ENCODE measurements at places on chromosomes 11 and 22. TPM values are rescaled to one million over a fixed set of nuclear protein-coding genes. Genes with fewer than 3 reads are reported as not detected.

DNA sequence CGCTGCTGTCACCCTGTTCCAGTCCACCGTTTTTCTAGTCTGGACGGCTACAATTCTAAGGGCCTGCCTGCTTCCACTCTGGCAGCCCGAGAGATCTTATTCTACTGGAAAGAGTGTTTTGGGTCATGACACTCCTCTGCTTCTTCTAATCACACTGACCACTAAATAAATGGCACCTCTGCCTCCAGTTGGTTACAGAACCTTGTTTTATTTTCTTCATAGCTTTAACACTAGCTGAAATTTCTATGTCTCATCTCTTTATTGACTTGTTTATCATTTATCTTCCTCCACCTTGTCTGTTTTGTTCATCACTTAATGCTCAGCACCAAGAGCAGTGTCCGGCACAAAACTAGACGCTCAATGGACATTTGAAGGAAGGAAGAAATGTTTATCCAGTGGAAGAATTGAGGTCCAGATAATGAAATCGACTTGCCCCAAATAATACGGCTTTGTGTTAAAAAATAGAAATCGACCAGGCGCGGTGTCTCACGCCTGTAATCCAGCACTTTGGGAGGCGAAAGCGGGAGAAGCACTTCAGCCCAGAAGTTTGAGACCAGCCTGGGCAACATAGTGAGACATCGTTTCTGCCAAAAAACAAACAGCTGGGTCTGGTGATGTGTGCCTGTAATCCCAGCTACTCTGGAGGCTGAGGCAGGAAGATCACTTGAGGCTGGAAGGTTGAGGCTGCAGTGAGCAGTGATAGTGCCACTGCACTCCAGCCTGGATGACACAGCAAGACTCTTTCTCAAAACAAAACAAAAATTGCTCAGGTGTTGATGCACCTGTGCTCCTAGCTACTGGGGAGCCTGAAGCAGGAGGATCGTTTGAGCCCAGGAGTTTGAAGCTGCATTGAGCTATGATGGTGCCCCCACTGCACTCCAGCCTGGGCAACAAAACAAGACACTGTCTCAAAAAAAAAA is 693 bp upstream of the PRR14L start:
- DNase-seq: no peak
- peak overlapping the region; percentile 97 for H3K4me3 ChIP-seq
- peak overlapping the region; percentile 36 for H3K27ac ChIP-seq
- peaks cover 5% of the 10 kb centered on the region for H3K36me3 ChIP-seq

DNA sequence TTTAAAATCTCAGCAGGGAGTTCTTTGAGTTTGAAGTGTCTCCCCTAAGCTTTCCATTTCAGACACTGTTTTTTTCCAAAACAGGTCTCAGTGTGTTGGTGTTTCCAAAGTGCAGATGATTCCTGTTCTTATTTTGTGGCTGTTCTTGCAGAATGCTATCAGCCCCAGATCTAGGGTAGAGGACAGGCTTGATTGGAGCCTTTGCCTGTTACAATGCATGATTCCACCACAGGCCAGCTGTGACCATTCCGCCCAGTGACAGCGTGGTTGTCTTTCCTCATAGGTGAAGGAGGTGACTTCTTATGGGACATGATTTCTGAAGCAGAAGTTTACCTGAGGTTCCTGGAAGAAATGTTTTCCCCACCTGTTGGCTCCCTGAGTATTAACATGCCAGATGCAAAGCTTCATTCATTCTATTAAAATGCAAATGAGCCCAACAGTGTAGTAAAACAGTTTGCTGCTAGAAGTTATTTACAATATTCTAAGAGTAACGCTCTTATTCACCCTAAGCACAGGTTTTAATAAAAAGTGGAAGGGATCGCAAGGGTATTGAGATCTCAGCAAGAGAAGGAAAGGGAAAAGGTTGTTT is 36.9 kb upstream of the BIRC3 start:
- no peaks in the 10 kb centered on the region for H3K36me3 ChIP-seq
- H3K4me1 ChIP-seq: peaks cover 39% of the 10 kb centered on the region
- DNase-seq: no peak
- H3K27me3 ChIP-seq: no peaks in the 10 kb centered on the region

DNA sequence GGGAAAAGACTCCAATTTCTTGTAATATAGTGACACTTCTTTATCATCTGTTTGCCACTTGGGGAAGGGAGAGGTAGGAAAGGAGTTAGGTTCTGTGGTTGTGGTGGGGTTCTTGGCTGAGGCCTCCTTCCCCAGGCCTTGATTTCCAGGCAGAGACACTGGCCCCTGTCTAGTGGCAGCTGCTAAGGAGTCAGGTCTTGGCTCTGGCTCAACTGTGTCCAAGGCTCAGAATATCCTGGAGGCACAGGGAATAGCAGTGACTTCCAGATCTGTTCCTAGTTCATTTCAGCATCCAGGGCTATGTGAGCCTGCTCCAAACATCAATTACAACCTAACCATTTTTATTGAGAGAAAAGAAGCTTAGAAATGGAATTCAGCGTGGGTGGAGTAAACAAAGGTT is 29.5 kb downstream of the PPFIBP2 start:
- H3K4me3 ChIP-seq: no peak overlapping the region
- DNase-seq: no peak
- H3K27ac ChIP-seq: no peak overlapping the region

The DNAJB7 gene
- not detected for total RNA-seq

All from GM23248 (cell line).